ENCODE measurements at places on chromosomes 3 and 15.

GRCh38 chr15:53833134-53833624, 73.7 kb upstream of the WDR72 start:
- DNase-seq: no peak

GRCh38 chr15:94367726-94368535, 136.6 kb downstream of the MCTP2 start:
- no peak for DNase-seq

GRCh38 chr3:32334675-32335074, 57.0 kb upstream of the CMTM7 start:
- no peak for DNase-seq

- no peak for DNase-seq
Observed at GRCh38 chr3:197302696-197303341, 4.4 kb upstream of the DLG1 start.

- DNase-seq: no peak
Observed at GRCh38 chr3:30294241-30294667, 312.1 kb upstream of the TGFBR2 start.

DNA sequence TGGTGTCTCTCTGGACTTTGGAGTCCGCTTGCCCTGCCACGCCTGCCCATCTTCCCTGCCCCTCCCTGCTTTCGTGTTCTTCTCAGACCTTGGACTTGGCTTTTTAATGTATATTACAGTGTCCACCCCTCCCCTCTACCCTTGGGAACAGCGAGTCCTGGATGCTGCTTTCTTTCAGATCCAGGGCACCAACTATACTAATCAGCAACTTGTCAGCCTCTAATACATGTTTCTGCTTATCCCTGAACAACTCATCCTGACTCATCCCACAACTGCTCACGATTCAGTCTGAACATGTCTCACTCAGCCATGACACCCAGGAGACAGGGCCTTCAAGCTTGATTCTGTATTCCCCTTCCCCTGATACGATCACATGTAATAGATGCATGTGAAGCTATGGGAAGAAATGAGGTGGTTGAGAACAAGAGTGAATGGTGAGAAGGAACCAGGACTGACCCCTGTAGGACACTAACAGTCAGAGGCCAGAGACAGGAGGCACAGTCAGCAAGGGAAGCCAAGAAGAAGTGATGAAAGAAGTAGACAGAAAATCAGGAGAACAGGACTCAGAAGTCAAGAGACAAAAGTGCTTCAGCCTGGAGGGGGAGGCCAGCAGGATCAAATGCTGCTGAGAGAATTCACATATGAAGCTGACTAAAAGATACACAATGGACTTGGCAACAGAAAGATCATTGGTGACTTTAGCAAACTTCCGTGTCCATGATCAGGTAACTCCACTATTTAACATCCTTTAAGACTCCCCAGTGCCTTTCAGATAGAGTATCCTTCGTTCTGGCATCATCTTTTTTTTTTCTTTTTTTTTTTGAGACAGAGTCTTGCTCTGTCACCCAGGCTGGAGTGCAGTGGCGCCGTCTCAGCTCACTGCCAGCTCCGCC, 35.4 kb downstream of the BCL2L10 start:
- no peak for DNase-seq

DNA sequence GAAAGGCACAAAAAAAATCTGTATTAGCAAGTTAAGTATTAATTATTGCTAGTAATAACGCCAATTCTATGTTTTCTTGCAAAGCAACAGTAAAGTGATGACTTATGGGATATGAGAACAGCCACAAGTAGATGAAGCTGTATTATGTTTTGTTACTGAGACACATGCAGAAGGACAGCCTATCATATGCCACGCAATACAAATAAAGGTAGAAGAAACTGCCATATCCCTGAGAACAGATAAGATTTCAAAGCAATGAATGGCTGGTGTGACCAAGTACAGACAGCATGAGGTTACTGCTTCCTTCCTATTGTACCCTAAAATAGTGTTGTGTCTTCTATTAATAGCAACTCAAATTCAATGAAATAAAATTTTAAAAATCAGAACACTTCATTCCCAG, 26.7 kb downstream of the STAG1 start:
- DNase-seq: no peak

DNA sequence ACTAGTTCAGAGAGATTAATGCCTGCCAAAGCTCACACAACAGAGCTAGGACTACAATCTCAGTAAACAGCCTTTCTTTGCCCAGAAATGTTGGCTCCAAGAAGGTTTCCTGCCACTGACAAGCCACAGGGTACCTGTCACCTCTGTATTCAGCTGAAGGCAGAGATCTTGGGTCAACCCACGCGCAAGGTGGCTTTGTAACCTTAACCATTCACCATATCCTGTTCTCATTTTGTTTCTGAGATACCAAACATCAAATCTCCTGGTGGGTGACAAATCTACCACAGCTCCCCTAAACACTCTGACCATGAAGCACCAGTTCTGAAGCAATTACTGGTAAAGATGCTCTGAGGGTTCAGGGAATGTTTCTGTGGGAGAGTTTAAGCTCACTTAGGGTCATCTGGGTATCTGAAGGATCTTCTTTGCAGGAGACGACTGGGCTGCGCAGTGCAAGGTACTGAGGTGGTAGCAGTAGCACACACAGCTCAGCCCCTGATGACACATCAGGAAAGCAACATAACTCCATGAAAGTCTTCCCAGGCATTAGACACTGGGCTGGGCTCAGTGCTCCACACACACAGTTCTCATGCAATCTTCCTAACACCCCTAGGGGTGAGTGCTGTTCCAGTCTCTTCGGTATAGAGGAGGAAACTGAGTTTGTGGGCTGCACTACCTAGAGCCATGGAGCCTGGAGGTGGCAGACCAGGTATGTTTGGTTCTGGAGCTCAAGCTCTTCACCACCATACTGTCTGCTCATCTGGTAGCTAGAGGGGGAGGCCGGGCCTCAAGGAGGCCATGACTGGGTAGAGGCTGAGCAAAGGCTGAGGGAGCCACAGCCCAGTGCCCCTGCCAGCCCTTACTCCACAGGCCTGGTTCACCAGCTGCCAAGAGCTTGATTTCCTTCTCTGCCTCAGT, 7.7 kb downstream of the CXCR6 start:
- no peak for DNase-seq

DNA sequence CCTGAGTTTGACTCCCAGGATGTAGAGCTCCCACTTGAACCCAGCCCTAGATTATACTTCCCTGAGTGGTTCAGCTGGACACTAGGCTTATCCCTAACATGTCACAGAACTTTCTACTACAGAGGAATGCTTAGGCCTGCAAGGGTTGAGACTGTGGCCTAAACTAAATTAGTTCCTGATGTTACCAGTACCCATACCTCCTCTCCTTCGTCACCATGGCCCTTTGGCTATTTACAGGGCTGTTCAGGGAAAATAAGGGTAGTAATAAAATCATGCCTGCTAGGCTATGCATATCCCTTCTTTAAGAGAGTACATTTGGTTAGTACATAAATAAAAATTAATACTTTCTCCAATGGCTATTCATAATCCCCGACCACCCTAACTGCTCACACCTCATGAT, 356.4 kb upstream of the RASGRP1 start:
- no peak for DNase-seq

DNA sequence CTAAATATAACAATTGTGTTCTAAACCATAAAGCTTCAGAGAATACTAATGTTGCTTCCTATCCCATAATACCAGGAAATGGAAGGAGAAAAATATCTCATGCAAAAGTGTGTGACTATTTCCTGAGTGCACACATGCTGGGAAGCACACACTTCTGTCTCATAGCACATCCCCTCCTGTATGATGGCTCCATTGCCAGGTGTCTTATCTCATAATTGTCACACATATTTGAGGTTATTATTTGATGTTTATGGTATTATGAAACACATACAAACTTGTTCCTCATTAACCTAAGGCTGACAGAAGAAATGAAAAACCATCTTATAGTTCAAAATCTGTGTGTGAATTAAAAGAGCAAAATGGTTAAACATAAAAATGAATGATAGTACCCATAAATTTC, 65.4 kb downstream of the SERP1 start:
- no peak for DNase-seq

GRCh38 chr3:95711789-95712188, 1102.6 kb upstream of the EPHA6 start:
- no peak for DNase-seq

GRCh38 chr3:29922992-29923746, 642.3 kb downstream of the RBMS3 start:
- no peak for DNase-seq

DNA sequence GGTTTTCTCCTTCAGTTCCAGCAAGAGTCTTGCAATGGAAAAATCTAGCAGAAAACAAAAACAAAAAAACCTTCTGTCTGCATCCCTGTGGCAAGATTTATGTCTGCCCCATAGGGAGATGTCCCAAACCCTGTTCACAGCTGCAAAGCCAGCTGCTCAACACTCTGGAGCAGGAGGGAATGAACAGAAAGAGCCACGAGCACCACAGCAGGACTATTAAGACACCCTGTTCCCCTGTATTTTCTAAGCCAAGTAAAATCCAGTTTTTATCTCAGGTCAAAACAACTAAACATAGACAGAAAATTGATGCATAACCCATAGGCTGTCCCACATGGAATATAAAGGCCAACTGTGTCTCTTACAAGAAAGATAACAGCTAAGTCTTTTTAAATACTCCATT, 357.9 kb downstream of the LSAMP start:
- no peak for DNase-seq

- peak; percentile 10 for DNase-seq
Observed at GRCh38 chr3:194592798-194593752, 40.1 kb downstream of the TMEM44 start.

DNA sequence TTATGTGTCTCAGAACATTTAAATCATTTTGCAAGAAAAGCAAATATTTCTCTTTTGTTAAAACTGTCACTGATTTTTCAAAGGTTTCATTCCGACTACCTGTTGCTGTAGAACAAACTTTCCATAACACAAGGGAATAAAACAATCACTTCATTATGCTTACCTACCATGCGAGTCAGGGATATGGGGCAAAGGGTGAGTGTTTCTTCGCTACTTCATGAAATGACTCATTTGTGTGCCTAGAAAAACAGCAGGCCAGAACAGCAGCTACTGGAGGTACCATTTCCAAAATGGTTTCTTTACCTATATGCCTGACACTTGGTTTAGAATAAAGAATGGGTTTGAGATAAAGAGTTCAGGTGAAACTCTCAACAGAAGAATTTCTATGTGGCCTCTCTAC, 712.5 kb downstream of the PLOD2 start:
- DNase-seq: no peak

- no peak for DNase-seq
Observed at GRCh38 chr3:146732325-146732724, 127.2 kb upstream of the PLSCR5 start.

- DNase-seq: peak; percentile 28
Observed at GRCh38 chr3:176430244-176431037, 766.8 kb downstream of the TBL1XR1 start.

DNA sequence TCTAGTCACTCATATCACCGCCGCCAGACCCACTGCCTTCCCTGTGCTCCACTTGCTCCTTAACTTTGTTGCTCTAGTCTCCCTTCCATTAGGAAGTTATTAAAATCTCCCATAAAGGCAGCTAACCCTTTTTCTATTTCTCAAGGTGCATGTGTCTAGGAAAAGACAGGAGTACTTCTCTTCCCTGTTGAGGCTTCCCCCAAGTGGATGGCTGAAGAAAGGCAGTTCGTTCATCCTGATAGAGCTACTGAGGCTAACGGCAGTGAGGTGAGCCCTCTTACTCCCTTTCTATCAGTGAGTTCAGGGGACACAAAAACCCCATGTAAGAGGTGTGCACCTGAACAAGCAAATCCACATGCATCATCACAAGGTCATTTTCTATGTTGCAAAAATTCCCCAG, 397.8 kb downstream of the IGSF11 start:
- no peak for DNase-seq

GRCh38 chr3:189945935-189946709, 174.6 kb downstream of the P3H2 start:
- no peak for DNase-seq

GRCh38 chr3:188282871-188283270, 128.9 kb downstream of the LPP start:
- DNase-seq: no peak

- DNase-seq: no peak
Observed at GRCh38 chr15:38622304-38622703, 57.7 kb upstream of the RASGRP1 start.

- no peak for DNase-seq
Observed at GRCh38 chr15:24878153-24878552, 76.6 kb upstream of the SNRPN start.

DNA sequence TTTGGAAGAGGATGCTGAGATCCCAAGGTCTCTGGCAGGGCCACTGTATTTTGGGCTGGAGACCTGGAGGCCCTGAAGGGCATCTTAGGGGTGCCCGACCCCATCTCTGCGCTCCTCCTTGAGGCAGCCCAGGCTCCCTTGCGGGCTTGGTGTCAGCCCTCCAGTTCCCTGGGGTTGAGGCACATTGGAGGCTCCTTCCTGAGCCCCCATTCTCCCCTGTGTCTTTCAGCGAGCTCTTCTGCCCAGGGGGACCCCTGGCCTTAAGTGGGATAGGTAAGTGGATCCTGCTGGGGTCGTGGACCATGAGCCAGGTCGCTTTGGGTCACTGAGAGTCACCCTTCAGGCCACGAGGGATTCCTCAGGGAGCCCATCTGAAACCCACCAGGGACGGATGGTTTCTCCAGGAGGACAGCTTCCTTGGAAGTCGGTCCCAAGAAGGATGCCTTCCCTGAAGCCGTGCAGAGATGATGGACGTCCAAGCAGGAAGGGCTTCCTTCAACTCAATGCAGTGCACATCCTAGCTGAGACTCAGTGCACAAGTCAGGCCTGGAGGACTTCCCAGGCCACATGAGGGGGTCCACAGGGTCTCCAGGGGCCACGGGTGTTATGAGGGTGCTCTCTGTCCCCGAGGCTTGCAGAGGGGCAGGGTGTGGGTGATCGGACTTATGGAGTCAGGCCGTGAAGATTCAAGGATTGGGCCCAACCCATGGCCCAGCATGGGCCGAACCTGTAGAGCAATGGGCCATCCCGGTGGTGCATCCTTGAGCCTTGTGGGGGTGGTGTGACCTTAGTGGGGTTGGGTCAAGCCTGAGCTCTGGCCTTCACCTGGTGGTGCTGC, 224.3 kb downstream of the SNRPN start:
- no peak for DNase-seq

DNA sequence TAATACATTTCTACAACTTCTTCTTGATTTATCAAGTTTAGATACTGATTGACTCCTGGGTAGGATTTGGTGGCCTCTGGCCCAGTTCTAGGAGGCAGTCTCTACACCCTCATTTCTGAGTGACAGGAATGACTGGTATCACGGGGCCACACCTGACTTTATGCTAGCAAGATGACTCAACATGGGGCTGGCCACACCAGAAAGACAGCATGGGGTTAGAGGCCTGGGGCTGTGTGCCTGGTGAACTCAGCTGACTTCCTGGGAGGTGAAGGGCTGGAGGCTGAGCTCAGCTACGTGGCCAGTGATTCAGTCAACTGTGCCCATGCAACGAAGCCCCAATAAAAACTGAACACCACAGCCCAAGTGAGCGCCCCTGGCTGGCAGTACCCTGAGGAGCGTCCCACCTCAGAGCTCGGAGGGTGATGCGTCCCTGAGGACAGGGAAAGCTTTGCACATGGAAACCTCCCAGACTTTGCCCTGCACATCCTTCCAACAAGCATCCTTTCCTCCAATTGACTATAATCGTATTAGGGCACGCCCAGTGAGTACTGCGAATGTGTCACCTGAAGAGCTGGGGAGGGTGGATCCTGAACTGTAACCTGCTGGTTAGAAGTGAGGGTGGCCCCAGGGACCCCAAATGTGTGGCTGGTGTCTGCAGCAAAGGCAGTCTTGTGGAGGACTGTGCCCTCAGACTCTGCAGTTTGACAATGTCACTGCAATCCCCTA, 57.2 kb downstream of the NIPA2 start:
- DNase-seq: no peak

GRCh38 chr15:90232941-90233386, 777 bp downstream of the CIB1 start:
- DNase-seq: no peak
